ENCODE measurements at places on chromosomes 12 and 14. TPM values are rescaled to one million over a fixed set of nuclear protein-coding genes. Genes with fewer than 3 reads are reported as not detected.

Gene BLOC1S1
- 78.4 TPM for total RNA-seq

Gene PLEKHH1
- total RNA-seq = 0.65 TPM

Gene SLC10A1
- not detected for total RNA-seq

Gene ETFBKMT
- total RNA-seq = 4.8 TPM

- H3K4me3 ChIP-seq = no peak overlapping the region
- no peak for DNase-seq
- H3K4me1 ChIP-seq = peaks cover 6% of the 10 kb centered on the region
- no peaks in the 10 kb centered on the region for H3K27me3 ChIP-seq
- H3K27ac ChIP-seq = peak overlapping the region; percentile 25
- peaks cover 3% of the 10 kb centered on the region for H3K36me3 ChIP-seq
Observed at GRCh38 chr14:22210906-22211305, 378.1 kb downstream of the DAD1 start.
